Peyer's patch (tissue), 4 donors: ENCODE measurements at places on chromosomes 11 and 22. TPM values are rescaled to one million over a fixed set of nuclear protein-coding genes. Genes with fewer than 3 reads are reported as not detected.

Gene TSGA10IP
- not detected for total RNA-seq

Gene SCGB1D2
- not detected for total RNA-seq

Gene KCNK7
- 1.5 TPM for total RNA-seq

Gene GRM5
- not detected for total RNA-seq

Gene PNPLA3
- 6.6 TPM for total RNA-seq

Gene IL18BP
- total RNA-seq: 27.7 TPM

Gene PNPLA5
- total RNA-seq: not detected

Gene PTGDR2
- 18.2 TPM for total RNA-seq

GRCh38 chr22:20406686-20407408 is 12.9 kb downstream of the ZNF74 start:
- no peak for DNase-seq

GRCh38 chr11:26632691-26633159 is 60.7 kb upstream of the MUC15 start:
- no peak for DNase-seq

- no peak for DNase-seq
Measured at GRCh38 chr11:3641701-3642070, at the start of gene ART5. ART5 (minus strand) TSS chr11:3641992; CDS start chr11:3641862, 130 bp downstream.

GRCh38 chr22:47406180-47406834 is 643.9 kb downstream of the TBC1D22A start:
- DNase-seq: peak; percentile 6

GRCh38 chr11:128726458-128727139 is 32.7 kb downstream of the FLI1 start:
- peak; percentile 78 for DNase-seq

- DNase-seq: no peak
Measured at GRCh38 chr11:614623-615503, 887 bp downstream of the IRF7 start.

- DNase-seq: no peak
Measured at GRCh38 chr22:42608136-42608822, 6.4 kb downstream of the POLDIP3 start.

GRCh38 chr11:18408558-18409291 is 3.4 kb upstream of the LDHC start:
- no peak for DNase-seq

DNA sequence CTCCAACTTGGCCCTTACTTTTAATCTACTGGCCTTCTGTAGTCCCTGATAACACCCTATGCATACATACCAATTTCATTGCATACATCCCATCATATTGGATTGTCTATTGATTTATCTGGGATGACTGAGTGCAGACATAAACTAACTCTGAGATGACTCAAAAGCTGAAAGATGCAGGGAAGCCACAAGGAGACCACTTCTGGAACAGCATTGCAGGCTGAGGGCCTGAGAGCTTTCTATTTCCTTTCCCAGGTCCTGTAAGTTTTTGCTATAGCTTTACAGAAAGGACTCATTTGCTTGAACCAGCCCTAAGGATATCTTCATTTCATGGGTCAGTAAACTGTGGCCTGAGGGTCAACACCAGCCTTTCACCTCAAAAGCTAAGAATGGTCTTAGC is 15.1 kb upstream of the SPON1 start:
- DNase-seq: no peak

GRCh38 chr11:44565953-44566949 is 788 bp downstream of the CD82 start:
- no peak for DNase-seq

- no peak for DNase-seq
Measured at GRCh38 chr11:68930991-68931855, 27.5 kb downstream of the IGHMBP2 start.

GRCh38 chr22:29230972-29231875 is 25.5 kb downstream of the EMID1 start:
- no peak for DNase-seq

DNA sequence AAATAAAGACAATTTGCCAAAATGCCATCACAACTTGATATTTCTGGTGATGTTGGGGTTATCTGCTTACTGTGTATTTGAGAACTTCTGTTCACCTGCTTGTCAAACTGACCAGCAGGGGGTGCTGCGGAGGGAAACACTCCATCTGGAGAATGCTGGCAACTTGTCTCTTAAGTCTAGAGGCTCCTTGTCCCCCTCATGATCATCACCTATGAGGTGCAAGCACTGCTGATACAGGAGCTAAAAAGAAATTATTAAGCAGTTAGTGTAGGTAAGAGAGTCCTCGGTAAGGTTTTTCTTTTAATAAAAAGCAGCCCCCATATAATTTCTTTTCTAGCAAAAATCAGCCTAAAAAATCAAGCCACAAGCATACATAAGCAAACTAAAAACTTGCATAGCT is 32.7 kb upstream of the GLYATL1B start:
- peak; percentile 90 for DNase-seq

DNA sequence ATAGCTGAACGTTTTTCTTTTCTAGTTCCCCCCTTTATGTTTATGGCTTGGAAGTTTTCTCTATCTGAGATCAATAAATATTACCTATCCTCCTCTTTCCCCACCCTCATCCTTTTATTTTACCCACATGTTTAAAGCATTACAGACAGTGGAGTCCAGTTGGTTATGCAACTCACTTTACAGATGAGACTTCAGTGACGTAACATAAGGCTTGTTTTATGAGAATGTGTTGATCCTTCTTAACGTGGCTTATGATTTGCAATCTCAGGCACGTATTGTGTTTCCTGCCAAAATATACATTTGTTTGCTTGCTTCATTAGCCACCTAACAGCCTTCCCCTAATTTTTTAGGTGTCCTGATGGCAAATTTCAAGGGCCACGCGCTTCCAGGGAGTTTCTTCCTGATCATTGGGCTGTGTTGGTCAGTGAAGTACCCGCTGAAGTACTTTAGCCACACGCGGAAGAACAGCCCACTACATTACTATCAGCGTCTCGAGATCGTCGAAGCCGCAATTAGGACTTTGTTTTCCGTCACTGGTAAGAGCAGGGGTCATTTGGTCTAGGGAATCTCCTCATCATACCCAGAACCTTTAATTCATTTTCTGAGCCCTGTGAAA is 36.6 kb downstream of the TMEM45B start:
- no peak for DNase-seq

DNA sequence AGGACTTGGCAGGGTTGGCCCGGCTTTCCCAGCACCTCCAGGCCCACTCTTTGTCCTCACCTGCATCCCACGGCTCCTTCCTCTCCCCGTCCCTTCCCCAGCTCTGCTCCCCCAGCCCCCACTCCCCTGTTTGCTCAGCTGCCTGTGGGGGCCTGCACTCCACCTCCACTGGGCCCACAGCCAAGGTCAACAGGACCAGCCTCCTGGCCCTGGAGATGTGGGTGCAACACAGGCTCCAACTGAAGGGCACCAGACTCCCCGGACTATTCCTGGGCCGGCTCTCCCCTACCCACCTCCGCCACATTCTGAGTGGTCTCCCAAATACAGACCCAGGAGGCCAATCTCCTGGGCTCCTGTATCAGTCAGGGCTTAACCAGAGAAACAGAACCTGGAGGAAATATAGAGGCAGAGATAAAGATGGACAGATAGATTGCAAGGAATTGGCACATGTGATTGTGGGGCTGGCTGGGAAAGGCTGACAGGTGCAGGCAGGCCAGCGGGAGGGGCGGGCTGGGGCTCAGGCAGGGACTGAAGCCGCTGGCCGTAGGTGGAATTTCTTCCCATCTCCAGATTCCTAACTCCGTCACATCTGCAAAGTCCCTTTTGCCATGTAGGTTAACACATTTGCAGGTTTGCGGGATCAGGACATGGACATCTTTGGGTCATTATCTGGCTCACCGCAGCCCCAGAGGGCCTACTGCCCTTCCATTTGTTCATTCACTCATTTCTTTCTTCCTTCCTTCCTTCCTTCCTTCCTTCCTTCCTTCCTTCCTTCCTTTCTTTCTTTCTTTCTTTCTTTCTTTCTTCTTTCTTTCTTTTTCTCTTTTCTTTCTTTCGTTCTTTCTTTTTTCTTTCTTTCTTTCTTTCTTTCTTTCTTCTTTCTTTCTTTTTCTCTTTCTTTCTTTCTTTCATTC is 45.8 kb upstream of the MYH9 start:
- DNase-seq: peak; percentile 73

DNA sequence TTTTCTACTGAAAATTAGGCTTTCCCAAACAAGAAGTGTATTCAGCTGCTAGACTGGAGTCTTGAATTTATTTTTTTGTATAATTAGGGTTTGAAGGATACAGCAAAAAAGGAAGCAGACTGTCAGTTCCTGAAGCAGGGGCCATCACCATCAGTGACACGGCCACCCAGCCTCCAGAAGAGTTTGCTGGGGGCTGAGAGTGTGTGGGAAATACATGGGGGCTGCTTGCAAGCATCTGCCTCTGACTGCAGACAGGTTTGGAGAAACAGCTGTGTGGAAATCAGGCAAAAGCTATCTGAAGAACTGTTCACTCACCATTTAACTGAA is 23.0 kb downstream of the FZD4 start:
- DNase-seq: no peak

GRCh38 chr11:97961431-97961830 is 1059.3 kb upstream of the CNTN5 start:
- DNase-seq: no peak

DNA sequence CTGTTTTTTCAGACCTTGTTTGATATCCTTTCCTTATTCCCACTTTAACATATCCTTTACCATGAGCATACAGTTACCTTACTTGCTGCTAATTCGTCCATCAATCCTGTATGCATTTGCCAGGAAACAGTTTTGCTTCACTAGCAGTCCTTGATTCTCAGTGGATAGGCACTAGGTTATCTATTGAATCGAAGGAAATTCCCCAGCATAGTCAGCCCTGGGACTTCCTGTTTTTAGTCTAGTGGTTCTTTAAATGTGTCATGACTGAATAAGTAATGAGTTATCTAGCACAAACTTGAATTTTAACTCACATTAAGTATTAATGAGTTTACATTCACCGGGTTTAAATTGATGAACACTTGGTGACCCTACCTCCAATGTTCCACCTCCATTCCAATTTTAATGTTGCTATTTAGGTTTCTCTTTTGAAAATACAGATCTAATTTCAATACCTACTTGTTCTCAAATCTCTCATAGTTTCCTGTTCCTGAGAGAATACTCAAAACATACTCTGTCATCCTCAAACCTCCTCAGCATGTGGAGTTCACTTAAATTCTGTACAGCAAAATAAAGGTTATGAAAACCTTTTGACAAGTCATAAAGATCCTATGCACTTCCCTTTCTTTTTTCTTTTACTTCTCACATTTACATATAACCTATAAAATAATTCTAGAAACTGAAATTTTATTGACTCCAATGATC is 1375.1 kb upstream of the TENM4 start:
- no peak for DNase-seq

DNA sequence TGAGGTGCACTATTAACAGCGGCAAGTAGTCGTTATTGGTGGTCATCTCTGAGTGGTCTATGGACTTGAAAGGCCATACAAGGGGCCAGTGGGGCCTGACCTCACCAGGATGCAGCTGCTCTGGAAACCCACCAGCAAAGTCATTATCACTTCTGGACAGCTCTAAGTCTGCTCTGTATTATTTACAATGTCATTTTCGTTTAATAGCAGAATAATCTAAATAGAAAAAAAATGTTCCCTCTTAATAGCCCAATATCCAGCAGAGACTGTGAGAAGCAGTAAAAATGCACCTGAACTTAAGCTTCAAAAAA is 85.0 kb upstream of the EED start:
- no peak for DNase-seq

GRCh38 chr11:22807855-22808570 is 21.6 kb downstream of the SVIP start:
- no peak for DNase-seq

DNA sequence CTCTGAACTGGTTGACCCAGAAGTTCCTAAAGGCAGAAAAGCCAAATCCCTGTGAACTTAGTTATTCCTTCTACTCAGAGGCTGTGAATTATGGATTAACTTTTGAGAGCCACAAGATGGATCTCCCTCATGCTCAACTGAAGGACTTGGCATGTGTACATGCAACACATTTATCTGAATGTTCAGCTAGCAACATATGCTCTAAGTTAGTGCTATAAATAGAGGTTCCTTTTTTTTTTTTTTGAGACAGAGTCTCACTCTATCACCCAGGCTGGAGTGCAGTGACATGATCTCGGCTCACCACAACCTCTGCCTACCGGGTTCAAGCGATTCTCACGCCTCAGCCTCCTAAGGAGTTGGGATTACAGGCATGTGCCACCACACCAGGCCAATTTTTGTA is 40.1 kb downstream of the EIF4ENIF1 start:
- DNase-seq: no peak

- no peak for DNase-seq
Measured at GRCh38 chr11:70933981-70934583, 318.3 kb downstream of the SHANK2 start.

- peak; percentile 78 for DNase-seq
Measured at GRCh38 chr22:46149512-46150033, 753 bp upstream of the PPARA start.

DNA sequence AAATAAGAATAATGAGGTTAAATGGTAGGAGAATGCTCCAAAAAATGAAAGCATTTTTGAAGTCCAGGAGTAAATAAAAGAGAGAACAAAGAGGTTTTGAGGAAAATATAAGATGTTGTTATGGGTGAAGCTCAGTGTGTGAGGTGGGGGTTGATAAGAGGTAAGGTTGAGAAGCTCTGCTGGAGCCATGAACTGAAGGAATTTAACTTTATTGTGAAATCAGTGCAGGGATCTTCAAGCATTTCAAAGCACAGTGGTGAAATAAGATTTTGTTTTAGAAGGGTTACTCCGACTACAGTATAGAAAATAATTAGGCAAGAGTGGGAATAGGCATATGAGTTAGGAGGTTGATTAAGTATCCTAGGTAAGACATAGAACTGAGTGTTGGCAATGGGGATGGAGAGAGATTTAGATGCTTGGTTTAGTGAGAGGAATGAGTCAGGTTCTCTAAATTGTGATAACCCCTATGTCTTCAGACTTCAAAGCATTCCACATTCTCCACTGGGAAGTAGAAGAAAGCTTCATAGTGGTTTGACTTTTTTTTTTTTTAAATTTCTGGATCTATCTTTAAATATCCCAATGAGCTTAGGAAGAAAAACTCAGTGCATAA is 403.2 kb downstream of the AASDHPPT start:
- DNase-seq: no peak
